ENCODE measurements at places on chromosomes 1 and 21.

DNA sequence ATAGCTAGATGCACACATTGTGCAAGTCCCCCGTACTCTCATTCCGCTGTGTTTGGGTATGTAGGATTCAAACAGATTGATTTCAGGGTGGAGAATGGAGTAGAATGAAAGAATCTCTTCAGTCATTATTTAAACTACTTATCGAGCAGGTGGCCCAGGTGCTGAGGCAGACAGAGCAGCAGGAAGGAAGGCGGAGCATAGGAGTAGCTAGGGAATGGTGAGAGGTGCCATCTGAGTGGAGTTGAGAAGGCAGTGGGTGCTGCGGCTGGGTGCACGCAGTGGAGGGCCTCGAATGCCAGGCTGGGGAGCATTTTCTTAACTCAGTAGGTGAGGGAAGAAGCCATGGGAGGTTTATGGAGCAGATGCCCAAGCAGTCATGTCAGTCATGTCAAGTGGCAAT, 45.2 kb upstream of the CD101 start:
- DNase-seq, result no peak

- peak; percentile 73 for DNase-seq
Observed at GRCh38 chr1:40898431-40898901, 36.3 kb upstream of the CITED4 start.

DNA sequence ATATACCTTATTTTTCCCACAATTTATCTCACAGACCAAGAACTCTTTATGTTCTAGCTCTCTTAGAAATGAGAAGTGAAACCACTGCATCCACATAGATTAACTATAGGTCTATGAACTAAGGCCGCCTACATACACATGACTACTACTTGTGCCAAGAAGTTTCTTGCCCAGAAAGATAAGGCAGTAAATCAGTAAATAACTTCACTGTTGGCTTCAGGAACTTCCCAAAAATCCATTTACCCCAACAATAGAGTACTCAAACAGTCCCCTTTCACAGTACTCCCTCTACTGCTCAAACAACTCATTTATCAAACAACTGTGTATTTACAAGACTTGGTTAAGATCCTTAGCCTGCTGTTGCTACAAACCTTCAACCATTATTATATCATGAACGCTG, 96.5 kb downstream of the NME7 start:
- no peak for DNase-seq

DNA sequence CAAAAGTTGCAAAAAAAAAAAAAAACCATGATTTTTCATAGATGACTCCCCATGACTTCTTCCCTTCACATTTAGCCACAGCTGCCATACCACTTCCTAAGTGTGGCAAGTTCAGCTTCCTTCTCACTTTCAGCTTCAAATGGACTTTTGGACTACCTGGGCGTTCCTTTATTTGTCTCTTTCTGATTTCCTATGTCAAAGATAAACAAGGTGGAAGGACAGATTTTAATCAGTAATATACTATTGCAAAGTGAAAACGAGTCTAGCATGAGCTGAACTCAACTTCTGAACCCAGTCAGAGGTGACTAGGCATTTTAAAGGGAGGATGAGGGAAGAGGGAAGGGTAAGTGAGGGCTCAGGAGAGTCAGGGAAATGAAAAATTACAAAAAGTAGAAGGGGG, 14.4 kb upstream of the SCCPDH start:
- no peak for DNase-seq

- peak; percentile 94 for DNase-seq
Observed at GRCh38 chr21:37060296-37060695, 12.6 kb downstream of the PIGP start.

DNA sequence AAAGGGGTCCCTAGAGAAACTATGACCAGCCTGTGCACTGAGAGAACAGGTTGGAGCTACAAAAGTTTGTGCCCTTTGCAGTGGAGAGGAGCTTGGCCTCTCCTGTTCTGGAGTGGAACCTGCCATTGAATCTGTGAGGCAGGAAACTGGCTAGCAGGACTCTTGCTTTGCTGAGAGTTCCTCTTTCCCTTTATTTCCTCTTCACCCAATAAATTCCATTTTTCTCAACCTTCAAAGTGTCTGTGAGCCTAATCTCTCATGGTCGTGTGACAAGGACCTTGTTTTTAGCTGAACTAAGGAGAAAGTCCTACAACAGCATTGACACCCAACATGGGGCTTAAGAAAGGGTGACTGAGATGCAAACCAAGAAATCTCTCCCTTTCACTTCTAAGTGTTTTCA, 42.7 kb upstream of the FASLG start:
- DNase-seq, result no peak

GRCh38 chr1:40782371-40782956, 1.1 kb upstream of the KCNQ4 start:
- peak; percentile 41 for DNase-seq

- peak; percentile 100 for DNase-seq
Observed at GRCh38 chr21:41678924-41679318, 87.9 kb downstream of the RIPK4 start.

DNA sequence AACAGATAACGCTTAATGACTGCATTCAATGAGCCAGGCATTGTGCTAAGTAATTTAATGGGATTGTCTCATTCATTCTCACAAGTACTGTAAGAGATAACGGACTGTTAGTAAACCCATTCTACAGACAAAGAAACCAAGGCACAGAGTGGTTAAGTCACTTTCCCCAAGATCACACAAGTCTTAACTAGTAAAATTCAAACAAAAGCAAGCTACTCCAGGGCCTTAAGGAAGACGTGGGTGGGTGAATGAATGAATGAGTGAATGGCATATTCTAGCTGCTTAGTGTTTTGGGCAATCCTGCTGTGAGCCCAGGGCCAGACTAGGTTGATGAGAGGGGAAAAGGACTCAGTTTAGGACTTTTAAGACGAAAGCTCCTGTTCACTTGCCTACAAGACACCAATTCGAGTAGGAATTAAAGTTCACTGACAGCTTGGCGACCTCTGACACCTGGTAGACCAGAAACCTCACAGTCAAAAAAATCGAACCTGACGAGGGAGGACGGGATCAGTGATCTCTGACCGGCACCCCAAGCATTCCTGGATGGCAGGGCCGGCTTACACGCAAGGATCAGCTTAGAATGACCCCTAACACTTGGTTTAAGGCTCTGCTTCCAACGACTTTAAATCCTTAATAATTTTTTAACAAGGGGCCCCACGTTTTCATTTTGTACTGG, 557 bp downstream of the EMC1 start:
- peak; percentile 10 for DNase-seq

DNA sequence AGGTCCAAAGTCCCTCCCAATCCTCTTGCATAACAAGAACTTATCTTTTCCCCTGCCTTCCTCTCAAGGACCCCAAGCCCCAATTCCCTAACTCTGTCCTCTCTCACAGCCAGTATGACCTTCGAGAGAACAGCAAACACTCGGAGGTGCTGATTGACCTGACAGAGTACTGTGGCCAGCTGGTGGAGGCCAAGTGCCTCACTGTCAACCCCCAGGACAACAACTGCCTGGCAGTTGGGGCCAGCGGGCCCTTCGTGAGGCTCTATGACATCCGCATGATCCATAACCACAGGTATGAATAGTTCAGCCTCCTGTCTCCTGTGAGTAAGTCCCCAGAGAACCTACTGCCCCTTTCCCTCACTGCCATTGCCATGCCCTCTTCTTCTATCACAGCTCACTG, 29.9 kb upstream of the TMEM222 start:
- DNase-seq, result peak; percentile 30

GRCh38 chr1:47660622-47661021, 222.8 kb downstream of the FOXD2 start:
- no peak for DNase-seq
